ENCODE measurements at places on chromosomes 1 and 21. TPM values are rescaled to one million over a fixed set of nuclear protein-coding genes. Genes with fewer than 3 reads are reported as not detected.

Gene LYPD8
- total RNA-seq: not detected

Gene SELP
- not detected for total RNA-seq

Gene GSTM5
- total RNA-seq: 8.5 TPM

Gene NFASC
- total RNA-seq: not detected

Gene TTC39A
- under 0.01 TPM for total RNA-seq

Data from myometrial cell (primary cell).